ENCODE measurements at places on chromosomes 3 and 15. TPM values are rescaled to one million over a fixed set of nuclear protein-coding genes. Genes with fewer than 3 reads are reported as not detected.
A peak's percentile ranks its signal among the peaks of the same experiment; 100 is the strongest.

GRCh38 chr15:65862682-65863081 is 6.6 kb upstream of the RAB11A start:
- peak; percentile 74 for DNase-seq

GRCh38 chr3:158247288-158247687 is 137.4 kb downstream of the RSRC1 start:
- no peak for DNase-seq

GRCh38 chr15:52014616-52015015 is 4.4 kb upstream of the MAPK6 start:
- no peak for DNase-seq

DNA sequence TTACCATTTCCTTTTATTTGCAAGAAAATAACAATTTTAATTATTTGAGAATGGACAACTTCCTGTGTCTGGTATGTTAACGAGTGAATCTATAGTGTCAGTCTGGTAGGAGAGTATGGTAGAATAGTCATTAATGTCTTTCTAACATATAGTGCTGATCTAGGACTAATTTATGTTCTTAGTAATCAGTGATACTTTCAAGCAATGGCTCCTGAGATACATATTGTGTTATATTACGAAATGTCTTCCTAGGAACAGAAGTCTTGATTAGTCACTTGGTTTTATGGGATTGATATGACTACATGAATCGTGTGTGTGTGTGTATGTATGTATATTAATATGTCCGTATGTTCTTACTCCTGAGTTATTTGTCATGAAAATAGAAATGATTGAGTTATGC is 66.6 kb upstream of the PAQR5 start:
- DNase-seq: peak; percentile 3

GRCh38 chr15:68511073-68511991 is 67.5 kb upstream of the CORO2B start:
- peak; percentile 90 for DNase-seq

DNA sequence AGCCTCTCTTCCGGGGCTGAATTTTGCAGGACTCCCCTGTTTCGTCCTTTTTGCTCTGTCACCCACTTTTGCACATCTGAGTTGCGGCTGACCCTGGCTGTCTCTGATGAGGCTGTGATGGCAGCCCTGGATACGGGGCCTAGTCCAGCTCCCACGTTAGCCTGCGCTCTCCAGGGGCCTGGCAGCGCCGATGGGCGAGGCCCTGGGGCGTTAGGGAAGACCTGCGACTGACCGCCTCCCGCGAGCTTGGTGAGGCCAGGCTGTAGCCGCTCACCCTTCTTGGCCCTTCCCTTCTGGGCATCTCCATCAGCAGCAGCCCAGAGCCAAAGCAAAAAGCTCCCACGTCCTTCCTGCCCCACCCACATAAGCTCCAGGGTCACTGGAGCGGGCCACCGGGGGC is 85.2 kb downstream of the FBLN2 start:
- DNase-seq: no peak

- peak; percentile 82 for DNase-seq
Observed at GRCh38 chr3:47989981-47990440, 26.2 kb downstream of the MAP4 start.

DNA sequence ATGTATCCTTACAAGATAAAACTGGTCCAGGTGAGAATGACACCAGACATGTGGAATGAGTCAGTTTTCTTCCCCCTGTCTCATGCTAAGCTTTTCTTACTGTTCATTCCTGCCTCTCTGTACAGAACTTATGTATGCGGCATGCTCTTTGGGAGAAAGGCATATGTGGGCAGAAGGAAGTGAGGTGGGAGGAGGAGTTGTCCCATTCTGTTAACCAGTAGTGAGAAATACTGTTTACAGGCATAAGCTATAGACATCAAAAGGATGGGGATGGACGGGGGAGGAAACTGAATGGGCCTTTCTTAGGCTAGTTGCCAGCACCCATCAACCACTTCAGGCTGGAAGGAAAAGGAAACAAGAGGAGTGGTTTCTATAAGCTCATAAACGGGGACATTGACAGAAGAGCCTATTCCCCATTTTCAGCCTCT is 143.6 kb upstream of the BHLHE40 start:
- DNase-seq: no peak

GRCh38 chr3:179848711-179849110 is 188.0 kb downstream of the PEX5L start:
- no peak for DNase-seq

DNA sequence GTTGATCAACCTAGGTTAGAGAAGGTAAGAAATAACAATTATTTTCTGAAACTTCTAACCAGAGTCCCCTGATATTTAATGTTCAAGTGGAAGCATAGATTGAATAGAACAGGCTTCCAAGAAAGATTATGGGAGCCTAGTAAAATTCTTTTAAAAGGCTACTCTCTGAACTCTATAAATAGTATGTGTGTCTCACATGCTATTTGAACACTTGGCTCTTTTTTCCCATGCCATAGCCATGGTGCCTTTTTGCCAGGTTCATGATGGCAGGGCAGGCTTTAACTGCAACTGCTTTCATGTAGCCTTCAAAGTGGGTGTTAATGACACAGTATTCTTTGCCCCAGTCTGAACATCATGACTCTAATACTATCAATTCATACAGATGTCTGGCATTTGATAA is 22.9 kb upstream of the STRIT1 start:
- DNase-seq: no peak

DNA sequence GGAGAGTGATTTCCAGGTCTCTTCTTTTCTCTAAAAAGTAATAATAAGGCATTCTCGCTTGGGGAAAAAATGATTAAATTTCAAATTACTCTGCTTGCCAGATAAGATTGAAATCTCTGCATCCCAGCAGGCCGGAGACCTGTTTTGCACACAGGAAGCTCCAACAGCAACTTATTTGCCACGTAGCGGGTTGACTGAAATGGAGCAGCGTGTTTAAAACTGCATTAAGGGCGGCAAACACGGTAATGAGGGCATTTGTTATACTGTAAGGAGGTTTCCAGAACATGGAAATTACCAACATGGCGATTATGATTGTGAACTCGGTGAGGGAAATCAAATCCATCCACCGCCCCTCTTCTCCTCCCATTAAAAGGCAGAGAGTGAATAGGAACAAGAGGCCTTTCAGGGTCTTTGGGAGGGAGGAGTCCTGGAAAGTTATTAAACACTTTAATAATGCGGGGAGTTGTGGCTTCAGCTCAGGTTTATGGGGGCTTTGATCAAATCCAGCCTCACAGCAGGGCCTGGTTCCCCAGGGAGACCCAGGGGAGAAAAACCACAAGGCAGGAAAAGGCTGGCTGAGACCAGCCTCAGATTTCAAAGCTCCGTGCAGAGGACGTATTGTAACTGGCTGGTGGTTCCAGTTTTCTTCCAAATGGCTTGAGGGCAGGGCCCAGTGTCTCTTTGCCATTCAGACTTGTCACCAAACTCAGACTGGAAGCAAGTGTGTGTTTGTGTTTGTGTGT is 242.3 kb downstream of the TLE3 start:
- DNase-seq: no peak

DNA sequence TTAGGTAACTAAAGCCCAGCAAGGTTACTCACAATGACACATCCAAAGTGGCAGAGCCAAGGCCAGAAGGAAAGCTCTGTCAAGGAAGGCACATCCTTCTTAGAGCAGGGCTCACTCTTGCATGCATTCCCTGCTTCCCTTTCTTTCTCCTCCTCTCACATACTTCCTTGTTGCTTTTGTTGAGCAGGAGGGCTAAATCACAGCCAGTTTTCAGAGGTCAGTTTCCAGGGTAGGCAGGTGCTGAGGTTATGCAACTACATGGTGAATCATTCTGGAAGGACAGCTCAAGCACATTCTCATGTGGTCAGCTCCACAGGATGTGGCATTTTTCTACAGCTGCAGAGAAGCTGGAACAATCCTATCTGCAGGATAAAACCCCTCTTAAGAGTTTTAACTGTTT is 275.6 kb downstream of the ZNF621 start:
- DNase-seq: no peak

GRCh38 chr15:65062061-65062460 is 5.7 kb downstream of the RASL12 start:
- DNase-seq: no peak

DNA sequence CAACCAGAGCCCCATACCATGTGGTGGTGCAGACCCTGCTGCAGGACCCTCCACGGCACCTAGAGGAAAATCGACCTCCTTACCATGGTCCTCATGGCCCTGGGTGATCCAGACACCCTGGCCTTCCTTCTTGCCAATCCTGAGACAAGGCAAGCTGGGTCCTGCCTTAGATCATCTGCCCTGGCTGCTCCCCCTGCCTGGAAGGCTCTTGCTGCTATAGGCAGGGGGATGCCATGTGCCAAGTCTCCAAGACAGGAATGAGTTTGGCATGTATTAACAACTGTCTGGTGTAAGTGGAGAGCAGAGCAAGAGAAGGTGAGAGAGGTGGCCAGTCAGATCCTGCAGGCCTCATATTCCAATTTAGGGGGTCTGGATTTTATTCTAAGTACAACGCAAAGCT is 7.5 kb downstream of the HEG1 start:
- peak; percentile 35 for DNase-seq

GRCh38 chr3:64595253-64595694 is 92.5 kb downstream of the ADAMTS9 start:
- DNase-seq: peak; percentile 34

GRCh38 chr3:148708409-148708808 is 10.7 kb downstream of the AGTR1 start:
- DNase-seq: no peak

- DNase-seq: no peak
Observed at GRCh38 chr3:65964838-65965237, 73.9 kb downstream of the MAGI1 start.

- no peak for DNase-seq
Observed at GRCh38 chr15:55267401-55268175, 22.0 kb downstream of the RAB27A start.

- peak; percentile 42 for DNase-seq
Observed at GRCh38 chr15:66171841-66172240, 81.7 kb downstream of the MEGF11 start.

GRCh38 chr3:129421988-129422745 is 6.3 kb downstream of the EFCAB12 start:
- no peak for DNase-seq

GRCh38 chr3:171274222-171274621 is 186.0 kb downstream of the TNIK start:
- no peak for DNase-seq

DNA sequence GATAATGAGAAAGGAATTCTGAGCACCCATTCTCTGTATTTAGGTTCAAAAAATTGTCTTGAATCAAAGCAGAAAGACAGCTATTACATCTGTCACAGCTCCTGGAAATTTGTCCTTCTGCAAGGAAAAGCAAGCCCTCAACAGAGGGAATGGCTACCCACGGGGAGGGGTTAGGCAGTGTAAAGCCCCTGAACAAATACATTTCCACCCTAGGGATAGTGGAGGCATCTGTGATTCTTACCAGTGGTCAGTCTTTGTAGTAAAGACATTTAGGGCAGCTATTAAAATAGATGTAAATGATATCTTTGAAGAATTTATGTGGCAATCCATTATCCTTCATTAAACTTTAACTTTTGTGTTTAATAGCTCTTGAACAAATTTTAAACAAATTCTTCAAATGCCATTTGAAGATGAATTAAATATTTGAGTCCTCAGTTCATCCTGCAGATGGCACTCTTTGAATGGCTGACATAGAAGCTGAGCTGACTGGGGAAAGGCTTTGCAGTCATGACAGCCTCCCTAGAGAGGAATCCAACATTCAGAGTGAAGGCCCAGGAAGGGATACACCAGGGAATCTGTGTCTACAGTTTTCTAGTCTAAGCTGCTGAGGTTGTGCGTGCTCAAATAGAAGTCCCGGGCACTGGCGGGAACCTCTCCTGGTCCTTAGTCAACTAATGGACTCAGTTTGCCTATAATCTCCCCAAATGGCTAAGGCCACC is 359.7 kb upstream of the ROPN1 start:
- peak; percentile 89 for DNase-seq

DNA sequence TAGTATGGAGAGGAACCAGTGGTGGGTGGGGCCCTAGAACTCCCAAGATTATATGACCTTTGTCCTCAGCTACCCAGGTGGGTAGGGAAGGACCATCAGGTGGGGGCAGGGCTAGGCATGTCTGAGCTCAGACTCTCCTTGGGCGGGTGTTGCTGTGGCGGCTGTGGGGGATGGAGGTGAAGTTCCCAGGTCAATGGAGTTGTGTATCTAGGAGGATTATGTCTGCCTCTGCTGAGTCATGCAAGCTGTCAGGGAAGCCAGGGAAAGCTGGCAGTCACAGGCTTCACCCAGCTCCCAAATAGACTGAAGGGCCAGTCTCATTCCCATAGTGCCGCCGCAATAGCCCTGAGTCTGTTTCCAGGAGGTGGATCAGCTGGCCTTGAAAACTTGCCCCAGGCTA is 139.7 kb upstream of the CFAP20DC start:
- no peak for DNase-seq

DNA sequence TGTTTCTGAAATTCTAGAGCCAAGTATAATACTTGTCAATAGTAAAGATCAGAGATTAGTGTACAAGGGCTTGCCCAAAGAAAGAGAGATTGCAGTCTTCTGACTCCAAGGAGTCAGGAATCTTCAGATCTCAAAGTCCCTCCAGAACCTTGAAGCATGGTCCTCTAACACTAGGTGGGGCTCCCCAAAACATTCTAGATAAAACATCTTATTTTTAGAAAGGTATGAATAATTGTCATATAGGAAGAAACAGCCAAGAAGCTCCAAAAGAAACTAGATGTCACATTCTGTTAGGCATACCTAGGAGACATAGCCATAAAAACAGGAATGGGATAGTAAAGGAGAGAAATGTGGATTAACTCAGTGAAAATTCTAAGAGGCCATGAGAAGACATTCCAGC is 10.7 kb downstream of the MUC13 start:
- no peak for DNase-seq

- no peak for DNase-seq
Observed at GRCh38 chr15:96262549-96263489, 67.7 kb upstream of the NR2F2 start.

DNA sequence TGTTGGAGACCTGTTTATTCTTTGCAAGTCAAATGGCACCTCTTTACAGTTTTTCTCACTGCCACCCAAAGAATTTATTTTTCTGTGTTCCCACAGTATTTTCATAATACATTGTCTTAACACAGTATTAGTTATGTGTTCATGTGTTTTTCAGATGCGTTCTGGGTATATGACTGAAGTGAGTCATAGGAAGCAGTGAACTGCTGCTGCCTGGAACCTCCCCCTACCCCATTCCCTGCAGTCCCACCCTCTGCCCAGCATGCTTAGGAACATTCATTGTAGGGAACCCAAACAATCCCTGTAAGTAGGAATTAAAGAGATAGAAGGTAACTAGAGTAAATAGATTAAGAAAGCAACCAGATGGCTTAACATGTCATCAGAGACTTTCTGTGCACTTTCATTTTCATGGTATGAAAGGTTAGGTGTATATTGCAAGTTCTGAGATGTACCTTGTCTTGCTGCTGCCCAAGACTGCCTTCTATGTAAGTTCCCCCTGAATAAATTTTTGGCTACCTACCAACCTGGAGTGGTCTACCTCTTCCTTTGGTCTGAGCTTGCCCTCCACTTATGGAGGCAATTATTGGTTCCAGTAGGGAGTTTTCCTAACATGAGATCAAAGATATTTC is 21.9 kb upstream of the SQOR start:
- DNase-seq: peak; percentile 46

APBA2 gene
- 8.8 TPM for total RNA-seq

CHRM5 gene
- under 0.01 TPM for total RNA-seq

ZKSCAN7 gene
- total RNA-seq: 9.8 TPM

ZNF774 gene
- 1.8 TPM for total RNA-seq

AMIGO3 gene
- 0.29 TPM for total RNA-seq

CHDH gene
- 0.88 TPM for total RNA-seq

PDIA5 gene
- 54.5 TPM for total RNA-seq

GNAT1 gene
- not detected for total RNA-seq

EXD1 gene
- not detected for total RNA-seq

EEF1AKMT4 gene
- total RNA-seq: 2.7 TPM

KLHDC8B gene
- total RNA-seq: 18.3 TPM

CCDC191 gene
- 4.0 TPM for total RNA-seq

ZIC4 gene
- total RNA-seq: 0.29 TPM
